Activated CD4-positive, alpha-beta T cell treated with anti-CD3 and anti-CD28 coated beads for 4 hours (primary cell): ENCODE measurements at places on chromosomes 13 and 19.

GRCh38 chr19:46613525-46613924 is 11.4 kb downstream of the PTGIR start:
- DNase-seq, result no peak

GRCh38 chr19:4911314-4911713 is 2.0 kb downstream of the UHRF1 start:
- no peak for DNase-seq

DNA sequence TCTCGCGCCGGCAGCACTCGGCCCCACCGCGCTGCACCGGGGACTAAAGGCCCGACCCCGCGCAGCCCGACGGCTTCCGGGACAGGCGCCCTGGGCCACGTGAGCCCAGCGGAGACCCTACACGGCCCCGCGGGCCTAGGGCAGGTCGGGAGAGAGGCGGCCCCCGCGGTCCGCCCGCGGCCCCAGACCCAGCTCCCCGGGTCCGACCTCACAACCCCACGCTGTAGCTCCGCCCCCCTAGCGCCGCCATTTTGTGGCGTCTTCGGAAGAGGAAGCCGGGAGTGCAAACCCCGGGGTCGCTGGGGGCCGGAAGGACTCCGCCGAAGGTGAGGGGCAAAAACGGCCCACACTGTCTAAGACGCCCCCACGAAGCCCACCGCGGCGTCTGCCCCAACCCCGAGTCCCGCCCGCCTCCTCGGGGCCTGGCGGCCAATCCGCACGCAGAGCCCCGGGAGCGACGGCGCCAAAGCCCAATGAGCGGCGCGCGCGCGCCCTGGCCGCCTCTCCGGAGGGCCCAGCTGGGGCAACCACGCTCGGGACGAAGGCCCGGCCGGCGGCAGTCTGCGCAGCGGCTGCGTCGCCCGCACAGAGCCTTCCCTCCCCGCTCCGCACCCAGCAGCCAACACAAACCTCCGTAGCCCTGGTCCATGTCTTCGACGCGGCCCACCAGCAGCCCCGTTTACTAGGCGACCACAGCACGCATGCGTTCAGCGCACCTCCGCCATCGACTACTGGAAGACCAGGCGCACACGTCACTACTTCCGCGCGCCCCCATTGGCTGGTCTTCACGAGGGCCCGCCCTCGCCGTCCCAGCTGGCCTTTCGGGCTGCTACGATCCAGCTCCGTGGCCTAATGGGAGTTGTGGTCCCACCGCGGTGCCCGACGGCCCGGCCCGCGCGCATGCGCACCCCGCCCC is at the start of gene AKAP8:
TSS of gene AKAP8 (minus strand) at position 705 of the 916 bp plus-strand sequence. CDS start at position 649, 56 bp downstream.
- DNase-seq, result peak; percentile 99

DNA sequence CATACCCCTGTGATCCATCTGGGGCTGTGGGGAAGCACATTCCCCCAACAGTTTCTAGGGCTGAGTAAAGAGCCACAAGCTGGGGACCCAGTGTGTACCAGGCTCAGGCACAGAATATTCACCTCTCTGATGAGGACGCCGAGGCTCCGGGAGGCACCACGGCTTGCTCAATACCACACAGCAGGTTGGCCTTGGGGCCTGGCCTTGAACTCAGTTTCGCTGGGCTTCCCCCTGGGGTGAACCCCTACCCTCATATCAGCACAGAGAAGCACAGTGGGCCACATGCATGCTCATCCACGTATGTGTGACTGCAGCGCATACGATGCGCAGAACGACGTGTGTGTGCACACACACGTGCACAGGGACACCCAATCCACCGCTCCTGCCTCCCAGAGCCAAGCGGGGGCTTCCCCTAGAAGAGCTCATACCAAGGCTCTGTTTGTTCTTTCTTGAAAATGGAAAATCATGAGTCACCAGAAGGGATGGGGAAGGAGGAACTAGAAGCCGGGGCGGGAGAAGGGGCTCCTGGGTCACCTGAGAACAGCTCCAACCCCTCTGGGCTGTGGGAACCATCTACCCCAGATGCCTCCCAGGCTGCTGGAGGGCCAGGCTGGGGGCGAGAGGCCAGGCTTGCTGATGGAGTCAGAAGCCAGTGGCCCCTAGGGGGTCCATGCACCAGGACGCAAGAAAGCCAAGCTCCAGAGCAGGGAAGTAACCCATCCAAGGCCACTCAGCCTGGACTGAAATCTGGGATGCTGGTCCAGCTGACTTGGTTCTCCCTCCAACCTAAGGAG is 4.9 kb upstream of the PDE4C start:
- no peak for DNase-seq

GRCh38 chr19:22832031-22832762 is at the start of gene ZNF723:
ZNF723 (plus strand) TSS chr19:22832291; CDS start chr19:22832380, 89 bp downstream.
- DNase-seq, result no peak

- DNase-seq, result no peak
Observed at GRCh38 chr19:325937-326565, 18.5 kb downstream of the MIER2 start.

- no peak for DNase-seq
Observed at GRCh38 chr19:28981994-28982393, 231.0 kb downstream of the UQCRFS1 start.

- DNase-seq, result no peak
Observed at GRCh38 chr13:48783181-48783630, 129.5 kb downstream of the CYSLTR2 start.

- DNase-seq, result no peak
Observed at GRCh38 chr13:109315481-109315880, 470.9 kb downstream of the IRS2 start.

DNA sequence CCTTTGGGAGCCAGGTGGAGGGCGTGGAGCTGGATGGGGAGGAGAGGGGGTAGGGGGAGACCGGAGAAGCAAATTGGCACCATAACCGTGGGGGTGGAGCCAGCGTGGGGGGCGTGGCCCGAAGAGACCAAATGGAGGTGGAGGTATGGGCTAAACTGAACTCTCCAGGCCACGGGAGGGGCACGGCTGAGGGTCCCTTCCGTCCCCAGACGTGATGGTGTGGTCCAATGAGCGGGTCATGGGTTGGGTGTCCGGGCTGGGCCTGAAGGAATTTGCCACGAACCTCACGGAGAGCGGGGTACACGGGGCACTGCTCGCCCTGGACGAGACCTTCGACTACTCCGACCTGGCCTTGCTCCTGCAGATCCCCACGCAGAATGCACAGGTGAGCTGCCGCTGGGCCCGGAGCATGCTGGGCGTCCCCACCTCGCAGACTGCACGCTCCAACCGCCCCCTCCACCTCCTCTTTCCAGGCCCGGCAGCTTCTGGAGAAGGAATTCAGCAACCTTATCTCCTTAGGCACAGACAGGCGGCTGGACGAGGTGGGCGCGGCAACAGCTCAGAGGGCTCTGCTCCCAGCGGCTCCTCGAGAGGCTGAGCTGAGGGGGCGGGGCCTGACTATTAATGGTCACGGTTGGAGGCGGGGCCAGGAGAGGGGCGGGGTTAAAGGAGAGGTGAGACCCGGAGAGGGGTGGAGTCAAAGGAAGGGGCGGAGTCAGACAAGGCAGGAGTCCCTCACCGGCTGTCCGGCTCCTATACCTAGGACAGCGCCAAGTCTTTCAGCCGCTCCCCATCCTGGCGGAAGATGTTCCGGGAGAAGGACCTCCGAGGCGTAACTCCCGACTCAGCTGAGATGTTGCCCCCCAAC is 6.2 kb downstream of the HRC start:
- peak; percentile 75 for DNase-seq

DNA sequence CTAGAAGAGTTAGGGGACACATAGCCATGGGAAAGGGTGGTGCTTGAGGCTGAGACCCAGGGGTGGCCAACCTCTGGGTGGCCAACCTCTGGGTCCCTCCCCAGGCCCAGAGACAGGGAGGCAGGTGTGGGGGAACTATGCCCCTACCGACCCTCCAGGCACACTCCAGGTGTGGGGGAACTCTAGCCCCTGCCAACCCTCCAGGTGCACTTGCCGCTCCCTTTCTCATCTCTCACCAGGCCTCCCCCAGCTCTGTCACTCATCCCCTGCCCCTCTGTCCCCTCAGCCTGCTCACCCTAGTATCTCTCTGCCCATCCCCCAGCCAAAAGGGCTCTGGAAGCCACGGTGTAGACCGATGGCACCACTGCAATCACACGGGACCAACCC is 10.6 kb upstream of the VSTM2B start:
- no peak for DNase-seq

GRCh38 chr19:45766296-45766868 is 2.7 kb downstream of the SIX5 start:
- no peak for DNase-seq

DNA sequence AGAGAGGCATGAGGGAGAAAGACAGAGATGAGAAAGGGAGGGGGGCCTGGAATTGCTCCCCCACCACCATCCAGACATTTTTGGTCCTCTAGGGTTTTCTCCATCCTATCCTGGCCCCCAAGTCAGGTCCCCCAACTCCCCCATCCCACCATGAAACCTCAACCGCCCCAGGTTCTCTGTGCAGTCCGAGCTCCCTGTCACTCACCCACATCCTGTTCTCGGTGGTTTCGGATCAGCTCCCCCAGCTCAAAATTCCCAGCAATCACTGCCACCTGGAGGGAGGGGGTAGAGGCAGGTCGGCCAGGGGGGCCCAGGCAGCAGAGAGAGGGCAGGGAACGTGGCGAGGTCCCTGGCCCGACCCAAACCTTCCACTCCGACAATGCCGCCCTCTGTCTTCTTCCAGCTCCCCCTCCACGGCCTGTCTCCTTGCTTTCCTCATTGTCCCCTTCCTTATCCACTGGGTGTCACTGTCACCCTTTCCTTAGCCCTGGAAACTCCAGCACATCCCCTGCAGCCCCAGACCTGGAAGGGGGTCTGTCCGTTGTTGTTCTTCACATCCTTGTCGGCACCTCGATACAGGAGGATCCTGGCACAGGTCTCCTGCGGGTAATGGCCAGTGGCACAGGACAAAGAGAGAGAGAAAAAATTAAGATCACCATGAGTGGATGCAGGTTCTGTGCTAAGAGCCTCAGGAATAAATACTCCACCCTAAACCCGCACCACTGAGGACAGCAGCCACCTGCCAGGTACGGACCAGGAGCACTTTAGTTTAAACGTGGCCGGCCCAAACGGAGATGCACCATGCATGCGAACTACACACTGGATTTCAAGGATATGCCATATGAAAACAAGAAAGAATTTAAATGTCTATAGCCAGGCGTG is 15.4 kb downstream of the SHANK1 start:
- DNase-seq, result no peak

DNA sequence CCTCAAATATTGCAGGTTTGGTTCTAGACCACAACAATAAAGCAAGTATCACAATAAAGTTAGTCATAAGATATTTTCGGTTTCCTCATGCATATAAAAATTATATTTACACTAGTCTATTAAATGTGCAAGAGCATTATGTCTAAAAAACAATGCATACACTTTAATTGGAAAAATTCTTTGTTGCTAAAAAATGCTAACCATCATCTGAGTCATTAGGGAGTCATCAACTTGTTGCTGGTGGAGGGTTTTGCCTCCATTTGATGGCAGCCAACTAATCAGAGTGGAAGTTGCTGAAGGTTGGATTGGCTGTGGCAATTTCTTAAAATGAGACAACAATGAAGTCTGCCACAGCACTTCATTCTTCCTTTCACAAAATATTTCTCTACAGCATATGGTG is 422.3 kb upstream of the GPC6 start:
- no peak for DNase-seq

GRCh38 chr13:20672772-20673171 is 30.7 kb upstream of the IL17D start:
- no peak for DNase-seq

DNA sequence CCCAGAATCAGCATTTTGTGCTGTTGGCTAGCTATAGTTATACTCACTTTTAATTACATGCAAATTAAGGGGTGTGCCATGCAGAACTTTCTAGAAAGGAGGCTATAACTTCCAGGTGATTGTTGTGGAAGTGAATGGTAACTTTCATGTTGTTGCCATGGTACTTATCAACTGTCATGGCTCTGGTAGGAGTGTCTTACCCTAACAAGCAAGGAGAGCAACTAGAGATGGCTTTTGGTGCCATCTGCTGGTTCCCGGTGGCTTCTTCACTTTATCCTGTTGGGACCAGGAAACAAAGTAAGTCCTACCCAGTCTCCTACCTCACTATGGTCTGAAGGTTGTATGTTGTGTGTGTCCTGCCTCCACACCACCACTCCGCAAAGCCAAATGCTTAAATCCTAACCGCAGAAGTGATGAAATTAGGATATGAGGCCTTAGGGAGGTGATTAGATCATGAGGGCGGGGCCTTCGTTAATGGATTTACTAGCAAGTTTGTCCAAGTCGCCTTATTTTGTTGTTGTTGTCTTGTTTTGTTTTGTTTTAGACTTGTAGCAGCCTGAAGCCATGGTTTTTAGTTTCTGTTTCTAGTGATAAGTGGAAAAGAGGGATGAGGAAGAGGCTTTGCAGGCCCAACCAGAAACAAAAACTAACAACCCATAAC is 22.6 kb downstream of the FBXL12 start:
- peak; percentile 84 for DNase-seq

DNA sequence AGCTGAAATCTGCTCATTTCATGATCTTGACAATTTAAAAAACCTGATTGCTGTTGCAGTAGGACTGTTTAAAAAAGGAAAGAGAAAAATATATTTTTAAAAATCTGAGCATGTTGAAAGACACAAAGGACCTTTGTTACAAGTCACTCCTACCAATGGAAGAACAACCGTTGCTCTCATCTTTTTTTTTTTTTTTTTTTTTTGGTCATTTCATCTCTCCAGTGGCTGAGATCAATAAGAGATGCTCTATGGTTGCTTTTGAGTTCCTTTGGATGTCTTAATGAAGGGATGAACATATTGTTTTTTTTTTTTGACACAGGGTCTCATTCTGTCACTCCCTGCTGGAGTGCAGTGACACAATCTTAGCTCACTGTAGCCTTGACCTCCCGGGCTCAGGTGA is 29.2 kb downstream of the LRCH1 start:
- no peak for DNase-seq

GRCh38 chr19:16626796-16627192 is 1.2 kb downstream of the MED26 start:
- peak; percentile 12 for DNase-seq

DNA sequence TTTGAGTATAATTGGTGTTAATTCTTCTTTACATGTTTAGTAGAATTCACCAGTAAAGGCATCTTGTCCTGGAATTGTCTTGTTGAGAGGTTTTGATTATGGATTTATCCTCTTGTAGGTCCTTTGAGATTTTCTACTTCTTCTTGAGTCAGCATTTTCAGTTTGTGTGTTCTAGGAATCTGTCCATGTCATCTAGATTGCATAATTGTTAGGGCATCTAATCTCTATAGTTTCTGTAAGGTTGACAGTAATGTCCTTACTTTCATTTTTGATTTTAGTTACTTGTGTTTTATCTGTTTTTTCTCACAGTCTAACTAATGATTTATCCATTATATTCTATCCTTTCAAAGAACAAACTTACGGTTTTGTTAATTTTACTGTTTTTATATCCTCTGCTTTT is 492.0 kb downstream of the FGF9 start:
- DNase-seq, result no peak

DNA sequence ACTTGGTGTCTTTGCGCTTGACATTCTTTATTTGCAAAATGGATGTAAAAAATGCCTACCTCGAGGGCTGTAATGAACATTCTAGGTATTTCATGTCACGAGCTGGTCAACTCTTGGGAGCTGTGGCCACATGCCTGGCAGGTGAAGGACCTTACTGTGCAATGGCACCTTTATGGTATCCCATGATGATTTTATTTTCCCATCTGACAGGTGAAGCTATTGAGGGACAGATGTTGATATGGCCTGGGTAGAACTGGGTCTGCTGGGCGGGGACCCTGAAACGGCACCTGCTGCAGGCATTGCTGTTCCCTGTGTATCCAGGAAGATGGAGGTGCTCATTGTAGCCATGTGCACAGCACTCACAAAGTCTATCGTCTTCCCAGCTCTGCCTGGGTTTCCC is 332.2 kb downstream of the TEX29 start:
- DNase-seq, result no peak

GRCh38 chr19:17264641-17264979 is at the start of gene USHBP1:
USHBP1 (minus strand) TSS chr19:17264745; CDS start chr19:17264299, 446 bp downstream.
- no peak for DNase-seq
